ENCODE measurements at places on chromosomes 1 and 21. TPM values are rescaled to one million over a fixed set of nuclear protein-coding genes. Genes with fewer than 3 reads are reported as not detected.

TRIM58 gene
- not detected for total RNA-seq

FCN3 gene
- not detected for total RNA-seq

UBASH3A gene
- 52.9 TPM for total RNA-seq

DNA sequence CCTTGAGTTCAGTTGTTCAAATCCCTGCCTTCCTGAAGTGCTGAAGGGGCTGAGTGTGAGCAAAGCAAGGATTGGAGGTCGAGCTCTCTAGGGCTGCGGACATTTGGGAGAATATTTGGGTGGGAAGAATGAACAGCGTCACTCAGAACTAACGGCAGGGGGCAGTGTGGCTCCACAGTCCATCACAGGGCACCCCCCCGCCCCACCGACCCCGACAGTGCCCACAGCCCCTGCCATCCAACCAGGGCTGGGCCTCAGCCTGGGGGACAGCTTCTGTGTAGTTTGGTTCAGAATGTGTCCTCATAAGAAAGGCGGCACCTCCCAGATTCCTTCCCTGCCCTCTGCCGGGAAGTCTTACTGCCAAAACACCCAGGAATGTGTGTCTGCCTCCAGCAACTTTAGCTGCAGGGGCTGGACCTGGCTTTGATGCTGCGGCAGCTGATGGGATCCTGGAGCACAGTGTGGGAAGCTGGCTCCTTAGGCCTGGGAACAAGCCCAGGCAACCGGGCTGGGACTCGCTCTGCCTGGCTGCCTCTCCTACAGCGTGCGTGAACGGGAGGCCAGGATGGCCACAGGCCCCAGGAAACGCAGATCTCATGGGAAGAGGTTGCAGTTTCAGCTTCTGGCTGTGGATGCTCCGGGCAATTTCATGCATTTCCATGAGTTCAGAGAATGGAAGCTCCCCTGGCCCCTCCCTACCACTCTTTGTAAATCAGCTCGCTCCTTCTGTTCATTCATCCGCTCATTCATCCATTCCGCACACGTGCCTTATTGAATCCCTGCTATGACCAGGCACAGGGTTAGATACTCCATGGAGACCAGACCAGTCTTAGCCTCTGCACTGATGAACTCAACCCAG, 104.9 kb upstream of the TMPRSS2 start:
- H3K27me3 ChIP-seq: peaks cover 23% of the 10 kb centered on the region
- H3K27ac ChIP-seq: no peak overlapping the region
- no peaks in the 10 kb centered on the region for H3K4me1 ChIP-seq
- H3K36me3 ChIP-seq: no peaks in the 10 kb centered on the region
- H3K4me3 ChIP-seq: no peak overlapping the region

GRCh38 chr1:203684094-203684493, 57.5 kb downstream of the ATP2B4 start:
- no peak overlapping the region for H3K4me3 ChIP-seq
- H3K27me3 ChIP-seq: no peaks in the 10 kb centered on the region

DNA sequence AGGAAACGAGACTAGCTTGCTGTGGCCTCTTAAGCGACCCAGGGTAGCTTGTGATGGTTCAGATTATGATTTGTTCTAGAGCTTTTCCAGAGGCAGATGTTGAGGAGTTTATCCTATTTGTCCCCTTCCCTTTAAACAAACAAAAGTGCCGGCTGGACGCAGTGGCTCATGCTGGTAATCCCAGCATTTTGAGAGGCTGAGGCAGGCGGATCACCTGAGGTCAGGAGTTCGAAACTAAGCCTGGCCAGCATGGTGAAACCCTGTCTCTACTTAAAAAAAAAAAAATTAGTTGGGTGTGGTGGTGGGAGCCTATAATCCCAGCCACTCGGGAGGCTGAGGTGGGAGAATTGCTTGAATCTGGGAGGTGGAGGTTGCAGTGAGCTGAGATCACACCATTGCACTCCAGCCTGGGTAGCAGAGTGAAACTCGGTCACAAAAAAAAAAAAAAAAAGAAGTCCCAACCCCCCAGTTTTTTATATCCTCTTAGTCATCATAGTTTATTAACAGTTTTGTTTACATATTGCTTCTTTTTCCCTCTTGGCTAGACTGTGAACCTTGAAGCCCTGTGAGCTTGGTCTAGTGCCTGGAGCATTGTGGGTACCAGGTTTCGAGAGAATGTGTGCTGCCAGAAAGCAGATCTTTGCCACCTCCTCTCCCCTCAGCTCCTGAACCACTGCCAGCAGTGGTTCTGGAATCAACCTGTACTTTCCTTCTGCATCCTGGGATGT, 29.8 kb downstream of the MAPKAPK2 start:
- H3K4me1 ChIP-seq: peaks cover 77% of the 10 kb centered on the region
- DNase-seq: no peak
- H3K27ac ChIP-seq: peak overlapping the region; percentile 79
- no peak overlapping the region for H3K4me3 ChIP-seq
- no peaks in the 10 kb centered on the region for H3K27me3 ChIP-seq
- H3K36me3 ChIP-seq: no peaks in the 10 kb centered on the region

- H3K27ac ChIP-seq: peak overlapping the region; percentile 99
- peak; percentile 87 for DNase-seq
- H3K27me3 ChIP-seq: no peaks in the 10 kb centered on the region
- H3K4me3 ChIP-seq: peak overlapping the region; percentile 100
- H3K4me1 ChIP-seq: peaks cover 30% of the 10 kb centered on the region
These were observed 910 bp upstream of the MRPL39 start for GRCh38 chr21:25608044-25608737.

DNA sequence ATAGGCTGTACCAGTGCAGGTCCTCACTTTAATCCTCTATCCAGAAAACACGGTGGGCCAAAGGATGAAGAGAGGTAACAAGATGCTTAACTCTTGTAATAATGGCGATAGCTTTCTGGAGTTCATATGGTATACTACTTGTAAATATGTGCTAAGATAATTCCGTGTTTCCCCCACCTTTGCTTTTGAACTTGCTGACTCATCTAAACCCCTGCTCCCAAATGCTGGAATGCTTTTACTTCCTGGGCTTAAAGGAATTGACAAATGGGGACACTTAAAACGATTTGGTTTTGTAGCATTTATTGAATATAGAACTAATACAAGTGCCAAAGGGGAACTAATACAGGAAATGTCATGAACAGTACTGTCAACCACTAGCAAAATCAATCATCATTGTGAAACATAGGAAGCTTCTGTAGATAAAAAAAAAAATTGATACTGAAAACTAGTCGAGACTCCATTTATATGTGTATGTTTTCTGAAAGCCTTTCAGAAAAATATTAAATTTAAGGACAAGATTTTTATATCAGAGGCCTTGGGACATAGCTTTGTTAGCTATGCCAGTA, 7.0 kb downstream of the SOD1 start:
- peak overlapping the region; percentile 73 for H3K27ac ChIP-seq
- no peak for DNase-seq
- no peaks in the 10 kb centered on the region for H3K27me3 ChIP-seq
- H3K4me3 ChIP-seq: no peak overlapping the region
- H3K36me3 ChIP-seq: peaks cover 72% of the 10 kb centered on the region

GRCh38 chr1:209881619-209882018, 53.8 kb downstream of the UTP25 start:
- H3K27ac ChIP-seq: no peak overlapping the region
- H3K36me3 ChIP-seq: no peaks in the 10 kb centered on the region
- DNase-seq: no peak
- H3K4me1 ChIP-seq: peaks cover 4% of the 10 kb centered on the region
- no peak overlapping the region for H3K4me3 ChIP-seq

DNA sequence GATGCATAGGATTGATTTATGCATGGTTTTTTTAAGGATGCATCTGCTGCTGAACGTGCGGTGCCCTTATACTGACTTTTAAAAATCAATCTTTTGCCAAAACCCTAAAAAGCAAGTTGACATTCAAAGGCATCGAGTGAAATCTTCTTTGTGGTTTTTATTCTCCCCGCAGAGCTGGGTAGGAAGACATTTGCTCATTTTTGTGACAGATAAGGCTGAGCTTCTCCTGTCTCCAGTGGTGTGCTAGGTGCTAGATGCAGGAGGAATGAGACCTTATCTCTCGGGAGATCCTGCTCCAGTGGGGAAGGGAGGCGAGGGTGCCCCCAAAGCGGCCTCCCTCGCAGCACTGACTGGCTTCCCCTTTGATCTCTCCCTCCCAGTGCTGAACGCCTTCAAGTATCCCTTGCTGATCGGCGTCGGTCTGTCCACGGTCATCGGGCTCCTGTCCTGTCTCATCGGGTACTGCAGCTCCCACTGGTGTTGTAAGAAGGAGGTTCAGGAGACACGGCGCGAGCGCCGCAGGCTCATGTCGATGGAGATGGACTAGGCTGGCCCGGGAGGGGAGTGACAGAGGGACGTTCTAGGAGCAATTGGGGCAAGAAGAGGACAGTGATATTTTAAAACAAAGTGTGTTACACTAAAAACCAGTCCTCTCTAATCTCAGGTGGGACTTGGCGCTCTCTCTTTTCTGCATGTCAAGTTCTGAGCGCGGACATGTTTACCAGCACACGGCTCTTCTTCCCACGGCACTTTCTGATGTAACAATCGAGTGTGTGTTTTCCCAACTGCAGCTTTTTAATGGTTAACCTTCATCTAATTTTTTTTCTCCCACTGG, 14.9 kb upstream of the CD101 start:
- H3K4me3 ChIP-seq: peak overlapping the region; percentile 69
- H3K27ac ChIP-seq: peak overlapping the region; percentile 97
- peaks cover 52% of the 10 kb centered on the region for H3K4me1 ChIP-seq
- no peaks in the 10 kb centered on the region for H3K27me3 ChIP-seq
- peak; percentile 48 for DNase-seq

DNA sequence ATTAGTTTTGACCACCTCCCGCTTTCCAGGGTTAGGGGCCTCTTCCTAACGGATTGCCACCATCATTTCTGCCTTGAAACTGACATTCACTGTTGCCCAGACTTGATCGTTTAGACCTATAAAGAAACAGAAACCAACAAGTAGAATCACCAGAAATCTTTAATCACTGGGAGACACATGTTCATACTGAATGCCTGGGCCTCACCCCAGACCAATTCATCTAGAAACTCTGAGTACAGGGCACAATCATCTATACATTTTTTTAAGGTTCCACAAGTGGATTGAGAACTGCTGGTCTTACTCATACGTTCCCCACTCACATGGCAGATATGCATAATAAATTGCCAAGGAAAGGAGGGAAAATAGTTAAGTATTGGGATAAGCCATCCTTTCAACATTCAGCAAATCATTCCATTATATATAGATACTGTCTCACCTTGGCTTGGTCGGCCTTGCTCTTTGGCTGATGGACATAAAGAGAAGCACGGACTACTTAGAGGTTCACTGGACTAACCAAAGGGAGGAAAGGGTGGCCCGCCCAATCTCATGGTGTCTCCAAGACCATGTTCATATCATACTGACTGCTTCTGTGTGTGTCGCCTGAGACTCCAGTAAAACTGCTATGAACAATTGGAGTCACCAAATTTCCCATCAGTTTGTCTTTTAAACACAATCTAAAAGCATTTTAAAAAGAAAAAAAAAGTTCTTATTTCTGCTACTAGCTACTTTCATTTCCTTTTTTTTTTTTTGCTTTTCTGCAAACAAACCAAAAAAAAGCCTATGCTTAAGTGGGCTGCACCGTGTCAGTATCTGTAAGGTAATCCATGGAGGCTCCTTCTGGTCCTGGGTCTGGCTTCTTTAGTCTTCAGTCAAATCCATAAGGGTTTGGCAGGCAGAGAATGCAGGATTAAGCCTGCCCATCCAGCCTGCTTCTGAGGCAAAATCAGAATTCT, 9.4 kb upstream of the TARBP1 start:
- peaks cover 33% of the 10 kb centered on the region for H3K4me1 ChIP-seq
- H3K27ac ChIP-seq: peak overlapping the region; percentile 79
- H3K36me3 ChIP-seq: no peaks in the 10 kb centered on the region
- H3K27me3 ChIP-seq: peaks cover 5% of the 10 kb centered on the region
- no peak overlapping the region for H3K4me3 ChIP-seq

DNA sequence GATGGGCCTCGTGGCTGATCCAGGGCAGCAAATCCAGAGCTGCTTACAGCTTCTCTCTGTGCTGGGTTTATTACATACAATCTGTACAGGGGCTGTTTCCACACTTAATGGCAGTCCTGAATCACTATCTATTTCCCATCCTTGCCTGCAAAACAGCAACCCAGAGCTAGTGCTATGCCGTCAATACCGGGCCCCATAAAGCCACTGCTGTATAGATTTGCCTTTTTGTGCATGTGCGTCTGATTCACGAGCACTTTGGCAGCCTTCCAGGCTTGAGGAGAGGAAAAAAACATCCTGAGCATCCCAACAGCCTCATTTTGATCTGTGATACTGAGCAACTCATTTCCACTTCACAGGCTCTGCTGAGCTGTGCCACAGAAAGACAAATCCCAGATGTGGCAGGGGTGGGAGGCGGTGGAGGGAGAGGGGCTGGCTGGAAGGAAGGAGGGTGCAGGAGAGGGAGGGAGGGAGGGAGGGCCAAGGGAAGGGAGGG, 65.2 kb upstream of the TARBP1 start:
- H3K27ac ChIP-seq: peak overlapping the region; percentile 81
- H3K36me3 ChIP-seq: no peaks in the 10 kb centered on the region
- H3K27me3 ChIP-seq: peaks cover 3% of the 10 kb centered on the region

GRCh38 chr1:175714350-175714749, 29.0 kb downstream of the TNR start:
- peaks cover 3% of the 10 kb centered on the region for H3K27me3 ChIP-seq
- no peak overlapping the region for H3K4me3 ChIP-seq
- no peak overlapping the region for H3K27ac ChIP-seq

- H3K4me3 ChIP-seq: no peak overlapping the region
These were observed 275.2 kb downstream of the COL11A1 start for GRCh38 chr1:102833151-102833550.

GRCh38 chr1:7621334-7622219, 149.5 kb upstream of the VAMP3 start:
- peaks cover 17% of the 10 kb centered on the region for H3K27me3 ChIP-seq
- DNase-seq: no peak
- no peak overlapping the region for H3K27ac ChIP-seq

DNA sequence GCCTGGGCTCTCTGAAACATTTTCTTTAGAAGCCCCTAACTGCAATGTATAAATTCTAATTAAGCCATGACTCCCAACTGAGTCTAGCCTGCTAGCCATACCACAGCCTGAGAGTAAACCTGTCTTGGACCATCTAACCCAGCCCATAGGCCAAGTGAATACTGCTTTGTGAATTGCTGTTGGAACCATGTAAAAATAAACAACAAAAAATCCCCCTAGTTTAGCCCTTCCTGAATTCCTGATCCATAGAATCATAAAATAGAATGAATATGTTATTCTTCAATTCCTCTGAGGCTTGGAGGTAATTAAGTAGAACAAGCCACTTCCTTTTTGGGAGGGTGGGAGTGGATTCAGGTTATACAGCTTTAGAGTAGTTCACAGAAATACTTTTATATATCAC, 1496.4 kb downstream of the MRPL39 start:
- DNase-seq: no peak
- no peak overlapping the region for H3K4me3 ChIP-seq
- no peaks in the 10 kb centered on the region for H3K36me3 ChIP-seq

- no peak overlapping the region for H3K27ac ChIP-seq
- no peaks in the 10 kb centered on the region for H3K36me3 ChIP-seq
- H3K27me3 ChIP-seq: no peaks in the 10 kb centered on the region
These were observed 18.8 kb upstream of the LRRC8D start for GRCh38 chr1:89802051-89802450.

GRCh38 chr1:200233393-200233792, 176.4 kb downstream of the ZNF281 start:
- no peak overlapping the region for H3K4me3 ChIP-seq
- no peak overlapping the region for H3K27ac ChIP-seq
- peaks cover 7% of the 10 kb centered on the region for H3K27me3 ChIP-seq
- no peaks in the 10 kb centered on the region for H3K36me3 ChIP-seq
